ENCODE measurements at places on chromosomes 1 and 21. TPM values are rescaled to one million over a fixed set of nuclear protein-coding genes. Genes with fewer than 3 reads are reported as not detected.
A peak's percentile ranks its signal among the peaks of the same experiment; 100 is the strongest.

DNA sequence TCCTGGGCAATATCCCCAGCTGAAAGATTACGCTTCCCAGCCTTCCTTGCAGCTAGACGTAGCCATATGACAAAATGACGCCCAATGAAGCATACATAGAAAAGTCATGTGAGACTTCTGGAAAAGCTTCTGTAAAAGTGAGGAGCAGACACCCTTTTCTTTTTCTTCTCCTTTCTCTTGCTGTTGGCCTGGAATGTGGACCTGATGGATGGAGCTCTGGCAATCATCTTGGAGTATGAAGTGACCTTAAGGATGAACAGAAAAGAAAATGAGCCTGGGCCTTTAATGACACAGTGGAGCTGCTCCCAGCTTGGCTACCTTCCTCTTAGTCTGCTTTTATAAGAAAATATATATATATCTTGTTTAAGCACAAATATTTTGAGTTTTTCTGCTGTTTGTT lies 24.8 kb downstream of the BATF3 start:
- DNase-seq: no peak

DNA sequence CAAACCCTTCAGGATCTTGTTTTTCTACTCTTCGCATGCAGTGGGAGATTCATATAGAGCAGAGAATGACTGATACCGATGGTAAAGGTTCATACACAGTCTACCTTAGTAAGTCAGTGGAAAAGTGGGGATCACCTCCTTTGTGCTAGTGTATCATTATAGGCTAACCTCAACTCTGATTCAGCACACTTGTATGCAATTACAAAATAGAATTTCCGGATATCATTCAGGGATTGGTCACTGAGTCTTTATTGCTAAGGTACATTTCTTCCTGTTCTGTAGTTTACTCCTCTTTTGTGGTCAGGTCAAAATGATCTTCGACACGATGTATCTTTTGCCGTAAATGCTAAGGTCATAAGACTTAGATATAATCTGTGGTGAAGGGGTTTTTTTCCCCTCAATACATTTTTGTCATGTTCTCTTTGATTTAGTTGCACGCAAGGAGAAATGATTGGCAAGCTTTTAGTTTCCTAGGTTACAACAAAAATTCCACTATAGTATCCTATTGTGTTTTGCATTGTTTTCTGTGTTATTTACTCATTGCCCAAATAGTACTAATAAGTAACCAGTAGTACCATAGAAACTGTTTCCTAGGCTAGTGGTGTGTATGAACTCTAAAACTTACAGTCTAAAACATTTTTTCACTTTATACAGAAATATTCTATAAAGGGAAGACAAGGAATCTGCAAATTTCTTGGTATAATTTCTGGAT lies 35.7 kb upstream of the PLA2G4A start:
- DNase-seq: no peak

GRCh38 chr1:227942021-227942715 lies 5.6 kb downstream of the WNT9A start:
- peak; percentile 72 for DNase-seq

- DNase-seq: no peak
These were observed 21.3 kb downstream of the CHIT1 start for GRCh38 chr1:203208181-203208580.

RNU1-2 gene
- total RNA-seq: 3,598 TPM

DNA sequence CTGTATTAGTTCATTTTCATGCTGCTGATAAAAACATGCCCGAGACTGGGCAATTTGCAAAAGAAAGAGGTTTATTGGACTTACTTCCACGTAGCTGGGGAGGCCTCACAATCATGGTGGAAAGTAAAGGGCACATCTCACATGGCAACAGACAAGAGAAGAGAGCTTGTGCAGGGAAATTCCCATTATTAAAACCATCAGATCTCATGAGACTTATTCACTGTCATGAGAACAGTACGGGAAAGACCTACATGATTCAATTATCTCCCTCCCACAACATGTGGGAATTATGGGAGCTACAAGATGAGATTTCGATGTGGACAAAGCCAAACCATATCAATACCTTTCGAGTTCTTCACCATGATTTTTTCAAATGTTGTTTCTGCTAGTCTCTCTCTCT lies 3.7 kb upstream of the CHRM3 start:
- no peak for DNase-seq

DNA sequence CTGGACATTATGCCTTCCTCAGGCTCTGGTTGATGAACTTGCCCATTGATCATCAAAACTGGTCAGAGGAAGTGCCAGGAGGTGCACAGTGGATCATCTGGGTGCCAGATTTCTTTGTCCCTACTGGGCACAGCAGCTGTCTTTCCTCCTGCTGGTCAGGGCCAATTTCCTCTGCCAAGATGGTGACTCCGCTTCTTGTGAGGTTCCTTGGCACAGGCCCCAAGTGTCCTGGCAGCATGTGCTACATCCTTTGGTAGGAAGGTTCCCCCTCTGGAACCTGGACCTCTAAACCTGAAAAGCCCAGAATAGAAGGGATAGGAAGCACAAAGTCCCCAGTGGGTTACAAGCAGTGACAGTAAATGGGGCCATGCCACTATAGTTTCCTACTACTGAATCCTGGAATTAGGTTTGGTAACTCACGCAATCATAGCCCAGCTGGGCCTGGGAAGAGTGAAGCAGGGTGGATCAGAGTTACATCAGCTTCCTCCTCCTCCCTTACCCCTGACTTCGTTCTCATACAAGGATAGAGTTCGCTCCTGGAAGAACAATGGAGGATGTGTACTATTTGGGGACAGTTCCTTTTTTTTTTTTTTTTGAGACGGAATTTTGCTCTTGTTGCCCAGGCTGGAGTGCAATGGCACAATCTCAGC lies 147.1 kb downstream of the CNIH3 start:
- no peak for DNase-seq

GRCh38 chr1:23062271-23062670 lies 43.0 kb downstream of the KDM1A start:
- no peak for DNase-seq

DNA sequence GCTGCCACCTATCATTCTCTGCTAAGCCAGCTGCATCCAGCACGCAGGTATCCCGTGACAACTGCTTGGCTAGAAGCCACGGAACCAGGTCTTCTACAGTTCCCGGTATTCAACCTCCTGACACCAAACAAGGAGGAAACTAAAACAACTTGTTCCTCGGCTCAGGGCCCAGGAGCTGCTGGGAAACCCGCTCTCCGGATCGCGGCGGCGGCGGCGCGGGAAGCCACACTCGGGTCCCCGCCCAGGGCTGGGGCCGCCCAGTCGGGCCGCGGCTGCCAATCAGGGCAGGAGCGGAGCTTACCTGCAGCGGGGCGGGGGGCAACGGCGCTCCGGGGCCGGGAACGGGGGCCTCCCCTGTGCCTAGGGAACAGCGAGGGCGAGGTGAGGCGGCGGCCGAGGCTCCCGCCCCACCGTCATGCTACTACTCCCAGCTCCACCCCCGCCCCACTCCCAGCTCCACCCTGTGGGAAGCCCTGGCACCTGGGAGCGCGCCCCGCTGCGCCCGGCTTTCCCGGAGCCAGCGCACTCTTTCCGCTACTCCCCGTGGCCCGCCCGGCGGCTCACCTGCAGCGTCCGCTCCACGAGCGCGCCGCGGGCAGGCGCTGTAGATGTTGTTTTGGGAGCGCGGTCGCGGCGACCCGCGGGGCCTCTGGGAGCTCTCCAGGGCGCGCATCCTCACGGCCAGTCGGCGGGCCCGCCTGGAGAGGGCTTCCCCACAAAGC lies 12.1 kb downstream of the IL24 start:
- DNase-seq: peak; percentile 37

CCDC190 gene
- not detected for total RNA-seq

DNA sequence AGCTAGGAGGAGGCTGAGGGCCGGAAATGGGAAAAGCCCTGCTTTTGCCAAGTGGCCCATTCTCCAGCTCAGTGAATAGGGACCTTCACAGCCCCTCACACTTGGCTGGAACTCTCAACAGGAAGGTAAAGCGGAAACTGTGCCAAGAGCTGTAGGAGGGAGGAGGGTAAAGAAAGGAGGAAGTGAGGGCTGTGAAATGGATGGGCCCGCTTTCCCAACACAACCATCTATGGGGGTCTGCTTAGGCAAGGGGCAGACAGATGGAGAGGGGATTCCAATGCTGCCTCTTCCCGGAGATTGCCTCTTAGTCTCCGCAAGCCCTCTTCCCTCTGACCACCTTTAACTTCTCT lies 5.2 kb downstream of the INKA2 start:
- DNase-seq: no peak

Measured in glutamatergic neuron (in vitro differentiated cells).